IPS DF 6.9 (cell line): ENCODE measurements at places on chromosomes 4 and X.

GRCh38 chr4:150896497-150896896 is 118.6 kb downstream of the LRBA start:
- H3K4me1 ChIP-seq = no peaks in the 10 kb centered on the region
- no peaks in the 10 kb centered on the region for H3K27me3 ChIP-seq
- no peak overlapping the region for H3K27ac ChIP-seq
- no peak for DNase-seq
- no peak overlapping the region for H3K4me3 ChIP-seq

- no peak overlapping the region for H3K27ac ChIP-seq
- no peak overlapping the region for H3K4me3 ChIP-seq
- no peak for DNase-seq
Observed at GRCh38 chrX:110578270-110578669, 217.3 kb downstream of the CHRDL1 start.

DNA sequence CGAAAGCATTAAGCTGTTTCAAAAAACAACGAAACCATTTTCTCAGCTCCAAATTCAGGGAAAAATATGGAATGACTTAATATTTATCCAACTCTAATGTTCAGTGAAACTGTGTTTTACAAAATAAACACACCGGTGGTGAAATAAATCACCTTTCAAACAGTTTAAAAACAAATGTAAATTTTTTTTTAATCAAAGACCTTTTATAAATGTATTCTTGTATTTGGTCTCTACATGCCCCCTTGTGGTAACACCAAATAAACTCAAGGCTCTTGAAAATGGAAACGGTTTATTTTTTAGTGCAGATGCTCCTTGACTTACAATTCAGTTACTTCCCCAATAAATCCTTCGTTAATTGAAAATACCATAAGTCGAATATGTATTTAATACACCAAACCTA is 45.8 kb upstream of the ITM2A start:
- H3K36me3 ChIP-seq = no peaks in the 10 kb centered on the region
- no peak overlapping the region for H3K4me3 ChIP-seq
- no peaks in the 10 kb centered on the region for H3K27me3 ChIP-seq
- H3K4me1 ChIP-seq = no peaks in the 10 kb centered on the region

GRCh38 chr4:139849219-139849618 is 183.6 kb downstream of the MGST2 start:
- no peaks in the 10 kb centered on the region for H3K27me3 ChIP-seq
- no peaks in the 10 kb centered on the region for H3K36me3 ChIP-seq

- no peaks in the 10 kb centered on the region for H3K27me3 ChIP-seq
- H3K27ac ChIP-seq = no peak overlapping the region
- H3K36me3 ChIP-seq = no peaks in the 10 kb centered on the region
- no peaks in the 10 kb centered on the region for H3K4me1 ChIP-seq
- H3K4me3 ChIP-seq = no peak overlapping the region
- no peak for DNase-seq
Observed at GRCh38 chr4:86035688-86036087, 324.2 kb downstream of the MAPK10 start.

DNA sequence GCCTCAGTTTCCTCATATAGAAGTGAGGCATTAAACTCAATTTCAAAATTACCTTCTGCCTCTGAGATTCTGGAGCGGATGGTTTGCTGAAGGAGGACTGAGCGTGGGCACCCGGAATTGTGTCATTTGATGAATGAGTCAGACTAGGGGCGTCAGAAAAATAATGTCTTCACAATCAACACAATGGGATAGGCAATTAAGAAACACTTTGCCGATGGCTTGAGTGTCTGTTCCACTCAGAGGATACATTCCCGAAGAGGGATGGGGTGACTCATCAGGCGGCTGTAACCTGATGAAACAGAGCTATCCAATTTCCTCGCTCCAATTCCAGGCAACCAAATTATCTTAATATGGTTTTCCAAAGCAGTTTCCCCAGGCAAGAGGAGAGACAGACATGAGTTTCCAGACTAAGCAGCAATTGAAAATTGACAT is 1.2 kb upstream of the CHRNA9 start:
- no peak overlapping the region for H3K27ac ChIP-seq
- H3K4me1 ChIP-seq = peaks cover 6% of the 10 kb centered on the region; the same call in 1 of the 2 replicates
- no peak overlapping the region for H3K4me3 ChIP-seq
- H3K36me3 ChIP-seq = no peaks in the 10 kb centered on the region
- no peaks in the 10 kb centered on the region for H3K27me3 ChIP-seq

DNA sequence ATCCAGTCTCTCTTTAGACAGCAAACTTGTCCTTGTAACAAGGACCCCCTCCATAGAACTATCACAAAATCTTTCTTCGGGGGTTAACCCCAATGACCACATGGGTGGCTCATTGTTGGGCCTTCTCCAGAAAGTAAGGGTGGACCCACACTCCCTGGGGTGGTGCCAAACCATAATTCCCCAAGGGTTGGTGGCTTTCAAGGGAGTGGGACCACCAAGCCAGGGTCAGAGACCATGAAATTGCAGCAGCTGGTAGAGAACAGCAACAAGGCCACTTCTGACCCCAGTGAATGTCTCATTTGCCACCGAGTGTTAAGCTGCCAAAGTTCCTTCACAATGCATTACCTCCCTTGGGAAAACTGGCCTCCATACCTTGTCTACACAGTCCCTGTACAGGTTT is 28.8 kb upstream of the ZDHHC9 start:
- no peak for DNase-seq
- H3K36me3 ChIP-seq = no peaks in the 10 kb centered on the region
- H3K4me3 ChIP-seq = no peak overlapping the region
- H3K27me3 ChIP-seq = no peaks in the 10 kb centered on the region
- no peak overlapping the region for H3K27ac ChIP-seq

- H3K36me3 ChIP-seq = no peaks in the 10 kb centered on the region
- no peak overlapping the region for H3K4me3 ChIP-seq
- H3K4me1 ChIP-seq = no peaks in the 10 kb centered on the region
- no peak for DNase-seq
Observed at GRCh38 chrX:103360092-103360491, 3.8 kb downstream of the TCEAL9 start.

- no peaks in the 10 kb centered on the region; the same call in 1 of the 2 replicates for H3K36me3 ChIP-seq
- no peak for DNase-seq
- H3K4me3 ChIP-seq = no peak overlapping the region
- H3K4me1 ChIP-seq = no peaks in the 10 kb centered on the region; the same call in 1 of the 2 replicates
Observed at GRCh38 chr4:1553365-1553764, 130.7 kb downstream of the FAM53A start.

- no peaks in the 10 kb centered on the region for H3K36me3 ChIP-seq
- no peak overlapping the region for H3K27ac ChIP-seq
- no peaks in the 10 kb centered on the region for H3K4me1 ChIP-seq
- no peaks in the 10 kb centered on the region for H3K27me3 ChIP-seq
- DNase-seq = no peak
- H3K4me3 ChIP-seq = no peak overlapping the region
Observed at GRCh38 chr4:14583752-14584151, 418.5 kb upstream of the CPEB2 start.

DNA sequence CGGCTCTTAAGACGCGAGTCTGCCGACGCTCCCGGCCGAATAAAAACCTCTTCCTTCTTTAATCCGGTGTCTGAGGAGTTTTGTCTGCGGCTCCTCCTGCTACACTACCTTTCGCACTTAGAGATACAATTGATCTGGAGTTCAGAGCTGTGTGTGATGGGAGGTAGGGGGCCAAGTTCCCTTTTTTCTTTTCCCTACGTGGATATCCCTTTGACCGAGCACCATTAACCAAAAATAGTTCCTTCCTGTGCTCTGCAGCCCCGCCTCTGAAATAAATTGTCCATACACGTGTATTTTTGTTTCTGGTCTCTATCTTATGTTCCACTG is 555 bp upstream of the PGM2 start:
- DNase-seq = no peak
- no peaks in the 10 kb centered on the region for H3K27me3 ChIP-seq
- H3K4me1 ChIP-seq = no peaks in the 10 kb centered on the region
- H3K4me3 ChIP-seq = peak overlapping the region; percentile 65; the same call in 1 of the 2 replicates
- no peak overlapping the region for H3K27ac ChIP-seq

DNA sequence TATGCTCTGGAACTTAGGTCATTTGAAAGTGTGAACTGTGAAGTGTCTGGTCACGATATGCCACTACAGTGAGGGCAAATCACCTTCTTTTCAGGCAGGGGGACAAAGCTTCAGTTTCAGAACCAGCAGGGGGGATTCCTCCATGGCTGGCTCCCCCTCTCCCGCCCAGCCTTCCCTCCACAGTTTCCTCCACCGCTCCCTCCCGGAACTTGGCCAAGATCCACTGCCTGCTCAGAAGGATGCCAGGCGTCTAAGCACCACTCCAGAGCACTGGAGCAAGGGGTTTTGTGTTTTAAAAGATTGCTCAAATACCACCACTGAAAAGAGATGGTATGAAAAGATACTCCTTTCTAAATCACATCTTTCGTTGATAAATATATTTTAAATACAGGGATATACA is 126.9 kb downstream of the ELOVL6 start:
- no peak for DNase-seq
- H3K4me3 ChIP-seq = no peak overlapping the region
- no peaks in the 10 kb centered on the region for H3K36me3 ChIP-seq
- no peaks in the 10 kb centered on the region for H3K4me1 ChIP-seq

- H3K4me3 ChIP-seq = no peak overlapping the region
- H3K36me3 ChIP-seq = no peaks in the 10 kb centered on the region
- H3K27me3 ChIP-seq = no peaks in the 10 kb centered on the region
- no peak overlapping the region for H3K27ac ChIP-seq
- no peaks in the 10 kb centered on the region for H3K4me1 ChIP-seq
Observed at GRCh38 chrX:18394477-18394876, 30.9 kb upstream of the CDKL5 start.

DNA sequence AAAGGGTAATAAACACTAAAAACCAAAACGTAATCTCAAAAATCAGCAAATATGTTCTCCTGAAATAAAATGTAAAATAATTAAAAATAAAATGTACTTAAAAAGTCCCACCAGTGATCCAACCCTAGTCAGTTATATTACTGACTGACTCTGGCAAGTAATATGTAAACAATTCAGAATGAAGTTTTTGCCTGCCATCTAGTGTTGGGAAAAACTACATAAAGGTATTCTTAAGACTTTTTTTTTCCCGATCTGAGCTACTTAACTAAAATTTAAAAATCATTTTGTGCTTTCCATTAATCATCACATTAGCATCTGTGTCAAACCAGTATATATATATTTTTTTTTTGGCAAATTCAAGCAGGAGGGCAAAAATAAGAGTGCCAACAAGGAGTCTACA is 24.0 kb downstream of the RCHY1 start:
- DNase-seq = no peak
- H3K27ac ChIP-seq = no peak overlapping the region
- no peaks in the 10 kb centered on the region for H3K4me1 ChIP-seq
- no peak overlapping the region for H3K4me3 ChIP-seq
- peaks cover 2% of the 10 kb centered on the region; the same call in 1 of the 2 replicates for H3K36me3 ChIP-seq
- no peaks in the 10 kb centered on the region for H3K27me3 ChIP-seq
